Testis (tissue), 5 donors: ENCODE measurements at places on chromosomes 6 and 20. TPM values are rescaled to one million over a fixed set of nuclear protein-coding genes. Genes with fewer than 3 reads are reported as not detected.

The BTN1A1 gene
- total RNA-seq: 0.31 TPM

The DEFB121 gene
- total RNA-seq: 1.2 TPM

The SRC gene
- total RNA-seq: 179 TPM

The LBP gene
- 1.2 TPM for total RNA-seq

GRCh38 chr6:25972902-25973301, 10.3 kb downstream of the TRIM38 start:
- H3K27me3 ChIP-seq: no peaks in the 10 kb centered on the region
- peaks cover 9% of the 10 kb centered on the region for H3K4me1 ChIP-seq
- H3K27ac ChIP-seq: no peak overlapping the region
- no peak overlapping the region for H3K4me3 ChIP-seq

DNA sequence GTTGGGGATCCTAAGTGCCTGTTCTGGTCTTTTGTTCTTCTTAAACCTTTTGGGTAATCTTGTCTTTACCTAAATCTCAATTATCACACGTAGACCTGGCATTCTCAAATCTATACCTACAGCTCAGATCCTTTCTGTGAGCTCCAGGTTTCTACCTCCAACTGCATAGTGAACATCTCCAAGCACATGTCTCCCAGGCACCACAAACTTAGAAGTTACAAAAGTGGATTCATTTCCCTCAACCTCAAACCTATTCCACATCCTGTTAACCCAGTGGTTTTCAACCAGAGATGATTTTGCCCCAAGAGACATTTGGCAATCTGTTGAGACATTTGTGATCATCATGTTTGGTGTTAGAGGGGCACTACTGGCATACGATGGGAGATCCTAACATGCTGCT, 183.5 kb downstream of the TENT5A start:
- no peak overlapping the region for H3K4me3 ChIP-seq
- no peaks in the 10 kb centered on the region for H3K27me3 ChIP-seq
- no peaks in the 10 kb centered on the region for H3K36me3 ChIP-seq
- H3K4me1 ChIP-seq: no peaks in the 10 kb centered on the region
- no peak overlapping the region for H3K27ac ChIP-seq
- no peak for DNase-seq

DNA sequence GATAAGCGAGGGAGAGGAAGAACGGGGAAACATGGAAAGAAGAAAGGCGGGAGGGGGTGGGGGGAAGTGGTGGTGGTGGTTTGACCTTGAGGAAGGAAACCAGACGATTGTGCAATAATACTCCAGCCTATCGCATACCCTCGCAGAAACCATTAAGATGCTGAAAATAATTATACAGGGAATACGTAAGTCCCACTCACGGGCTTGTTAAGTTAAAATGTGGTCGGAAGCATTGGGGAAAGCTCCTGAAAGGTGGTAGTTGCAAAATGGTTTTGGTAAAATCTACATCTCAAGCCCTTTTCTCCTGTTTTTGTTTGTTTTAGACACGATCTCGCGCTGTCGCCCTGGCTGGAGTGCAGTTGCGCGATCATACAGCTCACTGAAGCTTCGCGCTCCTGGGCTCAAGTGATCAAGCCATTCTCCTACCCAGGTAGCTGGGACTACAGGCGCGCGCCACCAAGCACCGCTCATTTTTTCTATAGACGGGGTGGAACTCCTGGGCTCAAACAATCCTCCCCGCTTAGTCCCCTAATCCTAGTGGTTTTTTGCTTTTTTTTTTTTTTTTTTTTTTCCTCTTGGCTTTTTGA, 128.9 kb upstream of the ZNF184 start:
- no peak overlapping the region for H3K27ac ChIP-seq
- no peak overlapping the region for H3K4me3 ChIP-seq
- H3K4me1 ChIP-seq: no peaks in the 10 kb centered on the region
- no peaks in the 10 kb centered on the region for H3K36me3 ChIP-seq
- H3K27me3 ChIP-seq: no peaks in the 10 kb centered on the region
